NCI-H2081 (cell line): ENCODE measurements at places on chromosomes 12 and 14.

- DNase-seq = no peak
These were observed 1173.0 kb downstream of the VRK1 start for GRCh38 chr14:97970222-97970621.

GRCh38 chr12:6828781-6829535, 751 bp downstream of the P3H3 start:
- DNase-seq = no peak

- no peak for DNase-seq
These were observed 14.4 kb downstream of the ART4 start for GRCh38 chr12:14828892-14829291.

- DNase-seq = peak; percentile 50
These were observed 87.4 kb downstream of the B4GALNT3 start for GRCh38 chr12:546920-547845.

GRCh38 chr12:131850856-131851559, 22.8 kb downstream of the MMP17 start:
- peak; percentile 11 for DNase-seq

GRCh38 chr12:50058743-50059312, 1.4 kb downstream of the ASIC1 start:
- DNase-seq = no peak

DNA sequence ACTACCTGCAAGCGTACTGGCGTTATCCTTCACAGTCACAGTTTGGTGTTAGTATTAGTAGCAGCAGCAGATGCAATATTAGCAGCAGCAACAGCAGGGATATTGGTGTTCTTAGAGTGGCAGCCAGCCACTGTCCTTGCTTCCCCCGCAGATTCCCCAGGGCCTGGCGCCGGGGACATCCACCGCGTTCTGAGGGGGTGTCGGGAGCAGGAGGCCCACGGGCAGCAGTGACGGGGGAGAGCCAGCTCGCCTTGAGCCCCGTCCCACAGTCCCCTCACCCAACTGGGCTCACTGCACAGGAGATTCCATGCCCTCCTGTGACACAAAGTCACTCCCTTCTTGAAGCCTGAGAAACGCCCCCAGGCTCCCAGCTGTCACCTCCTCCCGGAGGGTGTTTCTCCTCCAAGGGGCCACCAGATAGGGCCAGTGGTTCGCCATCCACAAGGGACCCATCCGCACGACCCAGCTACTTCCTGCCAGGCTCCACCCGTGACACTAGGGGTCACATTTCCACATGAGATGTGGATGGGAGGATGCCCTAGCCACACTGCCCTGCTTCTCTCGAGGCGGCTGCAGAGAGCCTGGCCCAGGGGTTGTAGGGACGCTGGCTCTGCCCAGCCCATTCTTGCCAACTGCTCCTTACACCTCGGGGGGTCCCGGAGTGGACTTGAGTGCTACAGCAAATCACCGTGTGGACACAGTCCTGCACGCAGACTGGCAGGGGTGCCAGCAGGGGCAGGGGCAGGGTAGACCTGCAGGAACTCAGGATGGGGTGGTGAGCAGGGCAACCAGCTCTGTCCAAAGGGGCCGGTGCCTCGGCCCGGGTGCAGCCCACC, 123.1 kb downstream of the PIWIL1 start:
- DNase-seq = no peak

- no peak for DNase-seq
These were observed 18.1 kb downstream of the CABP1 start for GRCh38 chr12:120658286-120659150.

DNA sequence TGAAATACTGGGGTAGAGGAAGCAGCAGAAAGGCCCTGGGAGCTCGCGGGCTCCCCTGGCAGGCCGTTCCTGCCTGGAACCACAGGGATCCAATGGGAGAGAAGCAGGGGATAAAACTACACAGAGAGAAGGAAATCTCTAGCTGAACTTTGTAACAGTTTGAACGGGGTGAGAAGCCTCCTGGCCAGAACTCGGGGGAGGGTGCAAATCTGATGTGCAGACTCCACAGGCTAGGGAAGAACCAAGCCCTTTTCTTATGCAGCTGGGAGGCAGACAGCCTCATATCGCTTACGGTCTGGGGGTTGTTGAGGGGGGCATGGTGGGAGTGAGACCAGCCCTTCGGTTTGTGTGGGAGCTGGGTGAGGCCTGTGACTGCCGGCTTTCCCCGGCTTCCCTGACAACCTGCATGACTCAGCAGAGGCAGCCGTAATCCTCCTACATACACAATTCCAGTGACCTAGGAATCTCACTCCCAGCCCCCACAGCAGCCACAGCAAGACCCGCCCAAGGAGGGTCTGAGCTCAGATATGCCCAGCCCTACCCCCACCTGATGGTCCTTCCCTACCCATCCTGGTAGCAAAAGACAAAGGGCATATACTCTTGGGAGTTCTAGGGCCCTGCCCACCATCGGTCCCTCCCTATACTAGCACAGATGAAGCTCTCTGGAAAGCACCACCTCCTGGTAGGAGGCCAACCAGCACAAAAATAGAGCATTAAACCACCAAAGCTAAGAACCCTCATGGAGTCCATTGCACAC, 143.0 kb downstream of the TMTC1 start:
- no peak for DNase-seq

GRCh38 chr14:36320897-36321381, 502 bp upstream of the MBIP start:
- DNase-seq = no peak

- DNase-seq = no peak
These were observed 384.8 kb downstream of the EGLN3 start for GRCh38 chr14:33566082-33566481.

- peak; percentile 40 for DNase-seq
These were observed 36.0 kb upstream of the PPP4R3A start for GRCh38 chr14:91545946-91546716.

- DNase-seq = no peak
These were observed 33.3 kb downstream of the TULP3 start for GRCh38 chr12:2924019-2924418.

- DNase-seq = no peak
These were observed 53.5 kb downstream of the ADGRD1 start for GRCh38 chr12:131007031-131007739.

DNA sequence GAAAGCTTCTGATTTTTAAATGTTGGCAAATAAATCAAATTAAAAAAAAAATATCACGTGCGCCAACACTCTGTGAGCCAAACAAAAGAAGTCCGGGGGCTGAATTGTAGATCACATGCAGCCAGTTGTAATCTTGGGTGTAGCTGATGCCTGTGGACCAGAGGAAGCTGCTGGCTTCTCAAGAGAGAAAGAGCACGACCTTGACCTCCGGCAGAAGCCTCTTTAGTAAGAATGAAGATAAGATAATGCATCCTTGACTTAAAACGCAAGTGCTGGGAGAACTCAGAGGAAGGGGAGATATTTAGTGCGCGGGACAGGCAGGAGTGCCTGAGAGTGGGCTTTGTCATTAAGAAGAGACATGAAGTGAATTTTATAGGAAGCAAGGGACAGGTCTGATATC, 162.8 kb upstream of the TBX3 start:
- no peak for DNase-seq

DNA sequence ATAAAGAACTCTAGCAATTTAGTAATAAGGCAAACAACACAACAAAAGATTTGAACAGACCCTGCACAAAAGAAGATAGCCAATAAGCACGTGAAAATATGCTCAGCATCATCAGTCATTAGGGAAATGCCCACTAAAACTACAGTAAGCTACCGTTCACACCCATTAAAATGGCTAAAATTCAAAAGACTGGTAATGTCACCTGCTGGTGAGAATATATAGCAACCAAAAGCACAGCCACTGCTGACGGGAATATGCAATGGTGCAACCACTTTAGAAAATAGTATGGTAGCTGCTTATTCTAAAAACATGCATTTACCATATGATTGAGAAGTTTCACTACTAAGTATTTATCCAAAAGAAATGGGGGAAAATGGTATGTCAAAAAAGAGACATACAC, 74.9 kb downstream of the DPF3 start:
- no peak for DNase-seq

DNA sequence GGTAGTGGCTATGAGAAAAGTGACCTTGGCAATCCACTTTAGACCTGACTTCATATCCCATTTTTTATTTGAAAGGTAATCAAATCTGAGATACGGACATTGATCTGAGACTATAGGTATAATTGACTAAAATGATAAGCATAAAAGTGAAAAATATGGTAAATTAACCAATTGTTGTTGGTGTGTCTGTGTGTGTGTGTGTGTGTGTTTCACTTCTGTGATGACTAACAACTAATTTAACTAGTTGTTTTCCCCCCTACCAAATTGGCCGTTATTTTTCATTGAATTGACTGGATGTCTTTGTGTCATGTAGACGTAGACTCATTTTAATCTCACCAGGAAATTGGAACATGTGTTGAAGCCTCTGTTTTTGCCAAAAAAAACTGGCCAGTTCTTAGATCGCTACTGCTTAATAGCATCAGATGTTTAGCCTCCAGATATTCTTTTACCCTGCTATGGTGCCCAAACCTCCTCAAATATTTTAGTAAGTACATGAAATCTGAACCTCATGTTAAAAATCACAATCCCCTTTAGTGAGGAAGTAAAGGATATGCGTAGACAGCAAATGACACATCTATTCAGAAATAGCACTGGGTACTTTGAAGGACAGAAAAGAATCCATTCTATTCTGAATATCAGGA, 395.0 kb downstream of the EGLN3 start:
- DNase-seq = no peak

GRCh38 chr14:22464422-22465142, 124.4 kb downstream of the DAD1 start:
- DNase-seq = no peak

GRCh38 chr14:51996148-51996746, 6.9 kb downstream of the RTRAF start:
- peak; percentile 23 for DNase-seq

- no peak for DNase-seq
These were observed 385.3 kb upstream of the ATXN7L3B start for GRCh38 chr12:74152370-74152769.

- DNase-seq = peak; percentile 35
These were observed 46.7 kb downstream of the FAM222A start for GRCh38 chr12:109760031-109760929.

DNA sequence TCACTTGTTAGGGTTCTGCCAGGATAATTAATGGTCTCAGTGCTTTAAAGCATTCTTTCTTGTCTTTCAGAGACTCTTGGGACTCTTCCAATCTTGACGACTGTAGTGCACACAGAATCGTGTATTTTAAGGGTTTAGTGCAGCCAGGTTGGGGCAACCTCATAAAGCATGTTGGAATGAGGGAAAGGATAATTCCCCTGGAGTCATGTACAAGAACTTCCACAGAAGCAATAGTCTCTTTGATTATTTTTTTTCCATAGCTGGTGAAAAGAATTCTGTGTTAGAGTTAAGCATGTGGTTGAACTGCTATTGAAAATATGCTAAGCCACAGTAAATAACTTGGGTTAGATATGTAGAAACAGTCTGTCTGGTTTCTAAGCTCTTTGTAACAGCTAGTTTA, 246.8 kb upstream of the DAAM1 start:
- DNase-seq = no peak

DNA sequence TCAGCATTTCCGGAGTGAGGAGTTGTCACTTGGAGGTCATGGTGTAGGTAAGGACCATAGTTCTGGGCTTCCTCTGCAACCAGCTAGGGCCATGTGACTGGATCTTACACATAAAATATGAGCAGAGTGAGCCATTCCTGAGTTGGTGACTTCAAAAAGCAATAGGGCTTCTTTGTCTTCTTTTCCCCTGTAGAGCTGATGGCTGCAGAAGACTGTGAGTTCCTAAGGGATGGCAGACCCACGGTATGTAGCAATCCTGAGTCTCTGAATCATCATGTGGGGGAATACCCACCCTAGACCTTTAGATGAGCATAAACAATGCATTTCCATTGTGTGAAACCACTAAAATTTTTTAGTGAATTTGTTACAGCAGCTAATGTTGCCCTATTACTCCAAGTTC, 151.1 kb upstream of the TBX3 start:
- DNase-seq = no peak

DNA sequence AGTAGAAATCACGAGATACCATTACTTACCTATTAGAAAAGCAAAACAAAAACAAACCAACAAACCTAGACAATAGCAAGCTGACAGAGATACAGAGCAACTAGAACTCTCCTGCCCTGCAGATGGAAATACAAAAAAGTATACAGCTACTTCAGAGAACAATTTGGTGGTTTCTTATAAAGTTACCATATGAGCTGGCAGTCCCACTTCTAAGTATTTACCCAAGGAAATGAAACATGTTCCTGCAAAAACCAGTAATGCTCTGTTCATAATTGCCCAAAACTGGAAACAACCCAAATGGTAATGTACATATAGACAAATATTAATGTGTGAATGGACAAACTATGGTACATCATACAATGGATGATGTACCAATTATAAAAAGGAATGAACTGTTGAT, 31.7 kb downstream of the FUT8 start:
- DNase-seq = no peak

DNA sequence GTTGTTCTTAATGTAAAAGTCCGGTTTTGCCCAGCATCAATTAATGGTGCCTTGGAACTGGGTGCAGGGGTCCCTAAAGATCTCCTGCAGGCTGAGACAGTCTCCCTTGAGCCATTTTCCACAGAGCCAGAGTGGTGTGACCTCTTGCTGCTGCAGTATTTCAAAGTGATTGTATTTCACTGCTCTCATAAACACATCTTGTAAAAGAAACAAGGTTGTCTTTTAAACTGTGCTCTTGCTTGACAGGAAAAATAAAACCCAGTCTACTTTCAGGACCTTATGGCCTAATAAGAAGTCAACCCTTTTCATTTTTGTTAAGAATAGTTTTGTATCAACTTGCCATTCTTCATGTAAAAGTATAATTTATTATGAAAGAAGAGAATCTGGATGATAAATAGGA, 44.7 kb downstream of the TMEM117 start:
- no peak for DNase-seq

DNA sequence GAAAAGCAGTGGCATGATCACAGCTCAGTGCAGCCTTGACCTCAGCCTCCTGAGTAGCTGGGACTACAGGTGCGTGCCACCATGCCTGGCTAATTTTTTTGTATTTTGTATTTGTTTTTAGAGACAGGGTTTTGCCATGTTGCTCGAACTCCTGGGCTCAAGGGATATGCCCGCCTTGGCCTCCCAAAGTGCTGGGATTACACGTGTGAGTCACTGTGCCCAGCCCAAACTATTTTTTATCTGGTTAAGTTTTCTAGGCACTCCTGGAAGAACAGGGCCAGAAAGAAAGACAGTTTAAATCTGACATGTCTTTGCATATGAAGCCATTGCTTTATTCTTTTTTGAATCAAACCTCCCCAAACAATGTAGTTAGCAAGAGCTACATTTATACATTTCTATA, 27.5 kb upstream of the PTGR2 start:
- no peak for DNase-seq

DNA sequence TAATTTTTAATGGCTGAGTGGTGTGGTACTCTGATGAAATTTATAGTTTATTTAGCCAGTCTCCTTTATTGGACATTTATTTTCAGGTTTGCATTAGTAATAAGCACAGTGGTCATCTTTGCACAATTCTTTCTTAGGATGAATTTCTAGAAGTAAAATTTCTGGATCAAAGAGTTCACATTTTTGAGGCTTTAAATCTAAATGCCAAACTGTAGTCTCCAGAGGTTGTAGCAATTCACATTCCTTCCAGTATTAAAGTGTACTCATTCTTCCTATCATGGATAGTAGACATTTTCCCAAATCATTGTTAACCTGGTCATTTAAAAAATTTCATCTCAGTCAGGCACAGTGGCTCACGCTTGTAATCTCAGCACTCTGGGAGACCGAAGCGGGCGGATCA, 24.8 kb downstream of the SLC39A9 start:
- DNase-seq = no peak

- DNase-seq = no peak
These were observed 107.0 kb downstream of the MGST1 start for GRCh38 chr12:16454481-16454880.
